Skin of body (tissue), 3 donors: ENCODE measurements at places on chromosomes 2 and 18. TPM values are rescaled to one million over a fixed set of nuclear protein-coding genes. Genes with fewer than 3 reads are reported as not detected.

Gene CENPA
- 4.1 TPM for total RNA-seq

- DNase-seq: no peak
Observed at GRCh38 chr2:15842758-15843666, 97.3 kb upstream of the MYCN start.

DNA sequence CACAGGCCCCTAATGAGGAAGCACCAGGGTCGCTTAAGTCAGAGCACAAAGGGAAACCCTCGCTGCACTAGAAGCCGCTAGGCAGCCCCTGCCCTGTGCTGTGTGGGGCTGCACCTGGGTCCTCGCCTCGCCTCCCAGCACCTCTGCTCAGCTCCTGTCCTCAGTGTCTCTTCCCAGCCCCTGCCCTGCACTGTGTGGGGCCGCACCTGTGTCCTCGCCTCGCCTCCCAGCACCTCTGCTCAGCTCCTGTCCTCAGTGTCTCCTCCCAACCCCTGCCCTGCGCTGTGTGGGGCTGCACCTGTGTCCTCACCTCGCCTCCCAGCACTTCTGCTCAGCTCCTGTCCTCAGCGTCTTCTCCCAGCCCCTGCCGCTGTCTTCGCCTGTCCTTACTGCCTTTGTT lies 342.8 kb downstream of the EIPR1 start:
- no peak for DNase-seq

- DNase-seq: no peak
Observed at GRCh38 chr2:235911125-235911524, 257.1 kb downstream of the GBX2 start.

- DNase-seq: no peak
Observed at GRCh38 chr2:191748528-191749180, 70.7 kb downstream of the NABP1 start.
